NCI-H82 (cell line): ENCODE measurements at places on chromosomes 4 and X.

GRCh38 chr4:88720451-88721428, 23.1 kb upstream of the NAP1L5 start:
- peak; percentile 86 for DNase-seq

DNA sequence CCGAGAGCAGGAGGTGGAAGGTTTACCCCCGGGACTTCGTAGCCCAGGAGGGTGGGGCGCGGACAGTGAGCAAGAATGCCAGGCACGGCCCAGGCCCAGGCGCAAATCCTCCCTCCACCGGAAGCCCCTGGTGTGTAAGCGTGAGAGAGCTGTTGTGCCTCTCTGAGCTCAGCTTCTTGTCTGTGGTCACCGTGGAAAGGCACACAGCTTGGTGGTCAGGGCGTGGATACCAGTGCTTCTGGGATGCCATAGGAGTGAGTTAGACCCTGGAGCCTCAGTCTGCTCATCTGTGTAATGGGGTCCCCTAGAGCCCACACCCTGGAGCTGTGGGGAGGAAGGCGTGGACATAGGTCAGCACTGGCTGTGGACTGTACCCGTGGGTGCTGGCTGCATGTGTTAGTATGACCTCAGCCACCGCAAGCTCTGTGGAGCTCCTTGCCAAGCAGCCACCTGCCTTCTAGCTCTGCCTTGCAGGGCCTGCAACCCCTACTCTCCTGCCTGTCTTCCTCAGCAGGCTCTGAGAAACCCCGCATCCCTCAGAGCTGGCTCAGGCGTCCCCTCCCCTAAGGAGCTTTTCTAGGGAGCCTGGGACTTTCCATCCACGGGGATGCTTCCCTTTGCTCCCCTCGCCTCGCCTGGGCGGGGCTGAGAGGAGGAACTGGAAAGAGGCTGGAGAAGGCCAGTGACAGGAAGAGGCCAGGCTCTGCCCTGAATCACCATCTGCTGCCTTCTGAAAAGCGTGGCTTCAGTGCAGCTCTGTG, 28.0 kb upstream of the AFAP1 start:
- no peak for DNase-seq

DNA sequence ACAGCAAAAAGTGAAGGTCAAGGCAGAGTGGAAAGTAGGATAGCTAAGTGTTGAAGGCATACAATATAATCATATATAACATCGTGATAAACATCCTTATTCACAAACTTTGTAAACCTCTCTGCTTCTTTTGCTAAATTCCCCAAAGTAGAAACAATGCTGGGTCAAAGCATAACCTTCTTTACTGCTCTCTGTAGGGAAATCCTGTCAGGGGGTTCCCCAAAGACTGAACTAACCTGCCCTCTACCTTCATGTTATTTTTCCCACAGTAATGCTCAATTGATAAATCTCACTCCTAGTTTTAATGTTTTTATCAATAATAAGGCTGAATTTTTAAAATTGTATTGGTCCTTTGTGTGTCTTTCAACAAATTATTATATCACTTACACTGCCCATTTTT, 55.7 kb downstream of the DCHS2 start:
- DNase-seq, result no peak

- no peak for DNase-seq
These were observed 20.8 kb downstream of the ARHGEF6 start for GRCh38 chrX:136759968-136760367.

DNA sequence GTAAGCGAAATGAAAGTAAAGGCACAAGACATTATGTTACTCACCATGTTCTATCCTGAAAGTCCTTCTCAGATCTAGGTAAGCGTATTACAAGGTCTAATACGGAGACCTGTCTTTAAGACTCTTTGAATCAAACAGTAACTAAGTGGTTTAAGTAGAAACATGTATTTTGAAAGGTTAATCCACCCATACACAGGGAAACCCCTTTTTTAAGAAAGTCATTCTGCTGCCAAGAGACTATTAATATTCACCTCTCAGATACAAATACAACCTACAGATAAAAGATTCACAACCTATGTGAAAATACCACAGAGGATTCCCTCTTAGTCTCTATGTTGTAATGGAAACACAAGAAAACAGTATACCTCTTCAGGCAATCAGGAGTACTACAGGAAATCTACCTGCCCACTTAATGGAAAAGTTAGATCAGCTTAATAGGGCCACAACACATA, 63.2 kb upstream of the TNIP3 start:
- no peak for DNase-seq

DNA sequence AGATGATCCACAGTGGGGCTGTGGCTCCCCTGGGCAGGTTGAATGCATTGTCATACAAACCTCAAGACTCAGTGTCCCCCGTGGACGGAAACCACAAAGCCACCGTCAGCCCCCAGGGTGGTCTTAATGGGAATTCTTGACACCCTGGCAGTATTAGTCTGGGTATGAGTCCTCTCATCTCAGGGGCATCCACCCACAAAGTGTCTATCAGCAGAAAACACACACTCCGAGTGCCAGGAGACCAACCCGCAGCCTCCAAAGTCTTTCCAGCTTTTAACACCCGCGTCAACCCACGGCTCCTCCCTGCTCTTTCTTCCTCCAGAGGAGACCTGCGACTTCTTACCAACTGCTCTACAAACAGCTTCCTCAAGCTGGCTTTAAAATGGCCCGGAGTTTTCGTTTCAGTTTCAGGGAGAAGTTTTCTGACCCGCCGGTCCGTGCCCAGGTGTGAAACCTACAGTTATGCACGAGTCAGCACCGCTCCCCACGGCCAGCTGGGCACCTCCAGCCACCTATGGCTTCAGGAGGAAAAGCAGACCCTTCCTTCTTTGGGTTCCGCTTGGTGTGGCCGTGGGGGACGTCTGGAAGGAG, 14.4 kb upstream of the ASMTL start:
- DNase-seq, result no peak
